Dermis blood vessel endothelial cell (primary cell): ENCODE measurements at places on chromosomes 12 and 14. TPM values are rescaled to one million over a fixed set of nuclear protein-coding genes. Genes with fewer than 3 reads are reported as not detected.

The RDH12 gene
- not detected in 2 replicates for total RNA-seq

The ATG2B gene
- total RNA-seq, result 20.1 and 22.5 TPM in 2 replicates

The ARHGDIB gene
- 117 and 168 TPM in 2 replicates for total RNA-seq

The MYL2 gene
- 0.14 and 0.34 TPM in 2 replicates for total RNA-seq

GRCh38 chr14:99348816-99349614 lies 77.0 kb upstream of the BCL11B start:
- DNase-seq, result no peak

DNA sequence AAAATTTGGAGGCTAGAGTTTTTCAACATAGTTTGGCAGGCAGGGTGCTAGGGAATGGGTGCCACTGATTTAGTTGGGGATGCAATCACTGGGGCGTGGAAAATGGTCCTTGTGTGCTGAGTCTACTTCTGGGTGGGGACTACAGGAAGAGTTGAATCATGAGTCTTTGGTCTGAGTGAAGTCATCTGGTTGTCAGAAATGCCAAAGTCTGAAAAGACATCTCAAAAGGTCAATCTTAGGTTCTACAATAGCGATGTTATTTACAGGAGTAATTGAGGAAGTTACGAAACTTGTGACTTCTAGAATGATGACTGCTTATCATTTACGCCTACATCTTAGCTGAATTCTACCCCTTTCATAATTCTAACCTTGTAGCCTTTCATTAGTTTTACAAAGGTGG lies 209.1 kb downstream of the NUBPL start:
- peak; percentile 10 for DNase-seq

DNA sequence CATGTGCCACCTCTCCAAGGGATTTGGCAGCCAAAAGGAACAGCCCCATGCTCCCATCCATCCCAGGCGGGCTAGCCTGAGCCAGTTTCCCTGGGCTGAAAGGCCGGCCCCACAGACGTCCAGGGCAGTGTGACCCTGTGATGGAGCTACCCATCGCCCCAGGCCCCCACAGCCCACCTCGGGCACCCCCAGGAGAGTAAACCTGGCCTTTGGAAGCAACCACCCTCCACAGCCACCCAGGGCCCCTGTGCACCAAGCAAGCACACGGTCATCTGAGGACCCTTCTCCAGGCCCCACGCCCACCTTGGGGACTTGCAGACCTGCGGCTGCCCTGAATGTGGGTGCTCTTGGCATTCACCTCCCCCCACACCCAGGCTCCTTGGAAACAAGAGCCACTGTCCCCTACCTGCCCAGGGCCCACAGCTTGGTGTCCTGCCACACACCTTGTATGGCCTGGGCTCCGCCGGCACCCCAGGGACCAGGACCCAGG lies 8.4 kb downstream of the AHNAK2 start:
- DNase-seq, result no peak

- DNase-seq, result peak; percentile 61
Measured at GRCh38 chr12:124389138-124389724, 94.3 kb downstream of the RFLNA start.

GRCh38 chr12:101780599-101780998 lies 41.3 kb upstream of the SYCP3 start:
- no peak for DNase-seq

GRCh38 chr14:54450535-54450934 lies 9.4 kb upstream of the CNIH1 start:
- DNase-seq, result no peak

DNA sequence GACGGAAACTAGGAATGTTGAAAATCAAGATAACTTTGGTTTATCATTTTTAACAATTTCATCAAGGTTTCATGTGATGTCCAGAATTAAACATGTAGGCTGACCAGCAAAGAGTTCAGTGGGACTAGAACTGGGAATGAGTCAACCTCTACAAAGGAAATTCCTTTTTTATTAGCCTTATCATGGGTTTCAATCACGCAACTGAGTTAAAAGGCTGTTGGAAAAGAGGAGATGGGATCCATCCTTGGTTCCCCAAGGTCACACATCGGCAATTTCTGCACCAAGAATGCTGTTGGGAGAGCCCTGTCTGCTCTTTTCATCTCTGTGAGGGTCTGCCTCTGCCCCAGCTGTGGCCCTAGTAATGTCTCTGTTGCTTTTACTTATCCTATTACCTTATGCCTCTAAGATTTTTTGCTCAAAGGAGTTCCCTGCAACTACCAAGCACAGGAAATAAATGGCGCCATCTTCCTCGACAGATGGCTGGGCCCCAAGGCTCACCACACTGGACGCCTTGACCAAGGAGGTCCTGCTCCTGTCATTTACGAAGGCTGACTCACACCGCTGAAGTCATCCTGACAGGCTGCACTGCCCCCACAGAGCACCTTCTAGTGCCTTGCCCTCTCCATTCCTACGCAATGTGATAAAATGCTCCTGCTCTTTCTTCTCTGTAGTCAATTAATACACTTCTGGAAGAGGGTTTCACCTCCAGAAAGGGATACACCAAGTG lies 367.4 kb downstream of the GXYLT1 start:
- DNase-seq, result no peak
